ENCODE measurements at places on chromosomes 1 and 21.
A peak's percentile ranks its signal among the peaks of the same experiment; 100 is the strongest.

- DNase-seq: no peak
Observed at GRCh38 chr1:86852289-86852688, 61.6 kb downstream of the SELENOF start.

GRCh38 chr1:54565113-54565501 is 17.1 kb downstream of the ACOT11 start:
- no peak for DNase-seq

- no peak for DNase-seq
Observed at GRCh38 chr1:226695335-226695900, 43.7 kb downstream of the ITPKB start.

- DNase-seq: no peak
Observed at GRCh38 chr1:22789356-22789994, 78.8 kb downstream of the EPHB2 start.

DNA sequence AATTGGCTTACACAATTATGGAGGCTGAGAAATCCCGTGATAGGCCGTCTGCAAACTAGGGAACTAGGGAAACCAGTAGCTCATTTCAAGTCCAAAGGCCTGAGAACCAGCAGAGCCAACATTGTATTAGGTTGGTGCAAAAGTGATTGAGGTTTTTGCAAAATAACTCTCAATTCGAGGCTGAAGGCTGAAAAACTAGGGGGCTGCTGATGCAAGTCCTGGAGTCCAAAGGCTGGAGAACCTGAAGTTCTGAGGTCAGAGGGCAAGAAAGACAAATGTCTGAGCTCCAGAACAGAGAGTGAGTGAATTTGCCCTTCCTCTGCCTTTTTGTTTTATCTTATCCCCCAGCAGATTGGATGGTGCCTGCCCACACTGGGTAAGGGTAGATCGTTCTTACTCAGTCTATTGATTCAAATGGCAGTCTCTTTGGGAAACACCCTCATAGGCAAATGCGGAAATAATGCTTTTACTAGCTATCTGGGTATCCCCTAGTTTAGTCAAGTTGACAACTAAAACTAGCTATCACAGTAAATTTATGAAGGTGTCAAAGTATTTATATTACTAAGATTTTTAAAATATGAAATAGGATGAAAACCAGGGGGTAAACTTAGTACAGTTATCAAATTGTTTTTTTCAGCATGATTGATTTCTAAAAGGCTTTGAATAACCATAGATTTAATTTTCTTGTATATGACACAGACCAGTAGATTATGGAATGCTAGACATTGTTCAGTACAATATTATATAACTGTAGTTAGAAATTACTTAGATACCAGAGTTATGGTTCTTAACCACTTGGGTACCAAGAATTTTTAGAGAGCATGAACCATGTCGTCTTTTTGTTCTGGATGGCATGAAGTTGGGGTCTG is 15.4 kb downstream of the RABGAP1L start:
- no peak for DNase-seq

GRCh38 chr1:206960676-206961386 is 9.4 kb downstream of the FCAMR start:
- peak; percentile 37 for DNase-seq

- no peak for DNase-seq
Observed at GRCh38 chr1:25583519-25584370, 32.8 kb upstream of the MAN1C1 start.

DNA sequence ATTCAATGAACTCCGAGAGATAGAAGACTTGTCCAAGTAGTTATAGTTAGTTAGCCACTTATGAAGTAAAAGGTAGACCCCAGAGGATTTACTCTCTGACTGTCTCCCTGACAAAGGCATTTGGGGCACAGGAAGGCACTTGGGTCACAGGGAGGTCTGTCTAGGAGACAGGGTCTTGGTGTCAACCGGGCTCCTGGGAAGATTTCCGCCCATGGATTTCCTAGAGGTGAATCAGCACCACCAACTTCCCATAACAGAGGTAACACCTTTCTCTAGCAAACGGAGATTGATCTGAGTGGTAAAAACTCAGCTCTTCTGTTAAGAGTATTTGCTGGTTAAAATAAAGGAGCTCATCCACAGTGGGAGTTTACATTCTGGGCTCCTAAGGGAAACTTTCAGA is 16.4 kb downstream of the CCN1 start:
- no peak for DNase-seq

DNA sequence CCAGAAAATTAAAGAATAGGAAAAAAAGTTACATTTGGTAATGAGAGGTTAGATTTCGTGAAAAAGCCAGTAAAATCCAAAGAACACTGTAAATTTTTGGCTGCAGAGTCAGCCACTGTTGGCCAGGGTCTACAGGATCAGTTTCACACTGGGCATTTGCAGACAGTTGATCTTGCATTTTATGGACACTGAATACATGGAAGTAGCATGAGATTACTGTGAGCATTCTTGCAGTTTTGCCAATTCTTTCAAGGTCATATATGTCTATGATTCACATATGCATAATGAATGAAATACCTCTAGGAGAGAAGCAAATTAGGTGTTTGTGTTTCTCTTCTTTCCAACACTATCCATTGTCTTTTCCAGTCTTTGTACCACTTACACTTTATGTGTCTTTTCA is 200.8 kb upstream of the DPYD start:
- no peak for DNase-seq

GRCh38 chr1:42866549-42866948 is 20.1 kb downstream of the ZNF691 start:
- DNase-seq: no peak

GRCh38 chr1:20480951-20481617 is 4.9 kb downstream of the CAMK2N1 start:
- peak; percentile 68 for DNase-seq

DNA sequence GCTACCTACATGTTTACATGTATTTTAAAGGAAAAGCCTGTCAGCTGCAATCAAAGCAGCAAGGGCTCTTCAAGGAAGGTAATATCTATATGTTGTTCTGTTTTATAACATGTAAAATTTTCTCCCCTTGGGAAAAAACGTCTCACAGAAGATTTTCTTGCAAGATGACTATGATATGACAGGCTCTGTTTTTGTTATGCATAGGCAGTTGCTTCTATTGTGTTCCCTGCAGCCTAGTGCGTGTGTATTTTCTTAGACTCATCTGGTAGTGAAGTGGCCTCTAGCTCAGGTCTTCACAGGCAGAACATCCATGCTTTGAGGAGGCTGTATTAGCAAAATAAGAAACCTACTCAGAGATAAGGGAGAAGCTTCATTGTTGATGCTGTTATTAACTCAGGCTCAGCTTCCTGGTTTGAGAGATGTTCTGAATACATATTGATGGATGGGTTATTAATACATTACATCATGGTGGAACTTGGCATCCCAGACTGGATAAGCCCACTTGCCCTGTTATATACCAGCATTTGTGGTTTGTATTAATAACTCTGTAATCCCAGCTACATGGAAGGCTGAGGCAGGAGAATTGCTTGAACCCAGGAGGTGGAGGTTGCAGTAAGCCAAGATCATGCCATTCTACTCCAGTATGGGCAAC is 35.8 kb downstream of the LAMC1 start:
- peak; percentile 17 for DNase-seq

- DNase-seq: peak; percentile 51
Observed at GRCh38 chr1:177432897-177433296, 262.1 kb downstream of the BRINP2 start.

GRCh38 chr1:212612041-212612961 is 3.7 kb downstream of the ATF3 start:
- DNase-seq: peak; percentile 76

GRCh38 chr1:184878002-184878401 is 96.3 kb downstream of the NIBAN1 start:
- DNase-seq: peak; percentile 73

GRCh38 chr1:201142849-201143725 is 11.2 kb downstream of the TMEM9 start:
- no peak for DNase-seq

- DNase-seq: peak; percentile 91
Observed at GRCh38 chr1:62045574-62045973, 149.1 kb upstream of the L1TD1 start.

GRCh38 chr21:43925609-43926008 is 60.6 kb downstream of the AGPAT3 start:
- no peak for DNase-seq

DNA sequence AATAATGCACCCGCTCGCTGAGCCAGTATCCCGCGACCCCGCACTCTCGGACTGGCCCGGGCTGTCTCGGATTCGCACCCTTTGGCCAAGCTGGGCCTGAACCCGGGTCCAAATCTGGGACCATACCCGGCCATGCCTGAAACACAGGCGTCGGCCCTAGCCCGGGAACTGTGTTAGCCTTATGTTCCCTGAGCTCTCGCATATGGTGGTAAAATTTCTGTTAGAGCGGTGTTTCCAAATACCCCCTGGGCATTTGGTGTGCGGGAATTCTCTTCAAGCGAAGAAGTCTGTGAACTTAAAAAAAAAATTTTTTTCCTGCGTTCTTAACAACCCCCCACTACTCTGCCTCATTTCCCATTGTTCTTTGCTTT is 3.1 kb downstream of the RNF220 start:
- no peak for DNase-seq

DNA sequence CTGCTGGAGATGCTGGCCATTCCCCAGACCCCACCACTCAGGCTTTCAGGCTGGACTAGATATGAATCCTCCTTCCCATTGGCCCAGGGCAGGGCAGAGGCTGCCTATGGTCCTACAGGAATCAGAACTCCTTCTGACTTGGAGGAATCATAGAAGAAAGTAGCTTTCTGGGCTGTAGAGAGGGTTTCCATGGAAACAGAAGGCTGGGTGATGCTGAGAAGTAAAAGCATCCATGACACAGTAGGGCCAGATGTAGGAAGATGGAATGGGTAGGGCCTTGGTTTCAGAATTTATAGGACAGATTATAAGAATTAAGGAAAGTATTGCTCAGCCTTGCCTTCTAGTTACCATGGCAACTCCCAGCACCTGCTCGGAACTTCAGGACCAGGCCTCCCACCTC is 9.0 kb downstream of the NT5C1A start:
- no peak for DNase-seq

DNA sequence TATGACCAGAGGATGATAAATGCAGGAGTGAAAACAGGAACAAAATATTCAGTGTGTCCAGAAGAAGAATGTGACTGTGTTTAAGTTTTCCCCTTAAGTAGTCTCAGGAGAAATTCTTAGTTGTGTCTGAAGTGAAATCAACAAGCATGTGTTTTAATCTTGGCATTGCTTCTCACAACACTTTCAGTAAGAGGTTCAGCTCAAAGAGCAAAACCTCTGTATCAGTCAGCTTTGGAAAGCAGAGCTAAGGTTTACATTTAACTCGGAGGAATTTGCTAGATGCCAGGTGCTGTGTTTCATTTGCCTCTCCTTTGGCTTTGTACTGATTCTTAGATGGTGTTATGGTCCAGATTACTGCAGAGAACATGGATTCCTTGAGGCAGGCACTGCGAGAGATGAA is 28.6 kb downstream of the CC2D1B start:
- no peak for DNase-seq

DNA sequence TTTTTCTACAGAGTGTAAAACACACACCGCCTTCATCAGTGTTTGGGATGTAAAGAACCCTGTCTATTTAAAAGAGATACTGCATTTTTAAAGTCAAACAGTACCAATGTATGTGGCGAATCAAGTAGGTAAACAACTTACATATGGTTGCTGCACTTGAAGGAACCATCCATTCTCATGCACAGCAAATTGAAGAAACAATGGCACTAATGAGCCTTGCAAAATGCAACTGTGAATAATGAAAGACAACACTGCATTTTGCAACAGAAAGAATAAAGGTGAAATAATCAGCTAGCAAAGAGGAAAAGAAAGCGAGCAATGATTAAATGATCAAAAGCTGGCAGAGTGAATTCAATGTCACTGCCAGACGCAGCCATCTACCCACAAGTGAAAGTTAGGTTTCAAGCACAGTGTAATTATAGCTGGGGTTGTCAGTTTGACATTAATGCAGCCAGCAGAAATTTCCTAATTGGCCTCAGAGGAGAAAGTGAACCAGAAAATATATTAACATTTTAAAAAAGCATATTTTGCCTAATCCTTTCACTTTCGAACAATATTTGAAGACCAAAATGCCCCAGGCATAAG is 10.9 kb upstream of the BARHL2 start:
- DNase-seq: no peak

DNA sequence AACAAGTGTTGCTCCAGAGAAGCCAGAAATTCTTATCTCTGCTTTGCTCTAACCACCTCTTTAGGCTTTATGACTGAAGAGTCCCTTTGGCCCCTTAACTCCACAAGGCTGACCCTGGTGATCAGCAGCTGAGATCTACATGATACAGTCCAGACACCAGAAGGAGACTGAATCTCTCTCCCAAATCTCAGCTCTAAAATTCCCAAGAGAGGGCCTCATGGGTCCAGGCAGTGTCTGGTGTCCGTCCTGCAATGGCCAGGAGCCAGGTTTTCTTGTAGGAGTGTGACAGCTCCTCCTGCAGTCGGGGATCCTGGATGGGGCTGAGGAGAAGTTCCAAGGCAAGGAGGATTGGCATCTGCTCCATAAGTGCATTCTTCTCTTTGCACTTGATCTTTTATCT is 35.3 kb downstream of the L1TD1 start:
- DNase-seq: no peak

- no peak for DNase-seq
Observed at GRCh38 chr1:147039916-147040315, 101.8 kb downstream of the NBPF12 start.

DNA sequence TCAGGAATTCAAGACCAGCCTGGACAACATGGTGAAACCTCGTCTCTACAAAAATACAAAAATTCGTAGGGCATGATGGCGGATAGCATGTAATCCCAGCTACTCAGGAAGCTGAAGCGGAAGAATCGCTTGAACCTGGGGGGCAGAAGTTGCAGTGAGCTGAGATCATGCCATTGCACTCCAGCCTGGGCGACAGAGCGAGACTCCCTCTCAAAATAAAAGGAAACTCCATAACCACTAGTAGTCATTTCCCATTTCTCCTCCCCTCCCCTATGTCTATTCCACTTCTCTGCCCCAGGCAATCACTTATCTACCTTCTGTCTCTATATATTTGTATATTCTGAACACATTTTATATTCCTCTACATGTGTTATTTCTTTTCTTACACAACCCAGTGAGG is 4.0 kb upstream of the CEP350 start:
- no peak for DNase-seq

DNA sequence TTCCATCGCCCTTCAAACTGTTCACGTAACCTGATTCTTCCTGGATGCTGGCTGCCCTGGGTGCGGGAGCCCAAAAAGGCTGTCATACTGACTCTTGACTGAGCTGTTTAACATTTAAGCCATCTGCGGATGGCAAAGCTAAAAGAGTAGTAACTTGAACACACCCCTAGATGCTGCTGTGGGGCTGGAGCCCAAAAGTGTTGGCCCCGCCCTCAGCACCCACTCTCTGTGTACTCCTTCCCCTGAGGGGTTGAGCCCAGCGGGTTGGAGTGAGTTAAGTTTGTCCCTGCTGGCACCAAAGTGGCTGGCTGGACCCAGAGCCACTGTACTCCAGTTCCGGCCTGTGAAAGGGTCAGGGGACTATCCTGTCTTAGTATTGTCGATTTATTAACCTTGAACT is 640.6 kb downstream of the PTPRU start:
- no peak for DNase-seq

GRCh38 chr1:84757301-84757700 is 67.0 kb upstream of the SSX2IP start:
- no peak for DNase-seq

GRCh38 chr21:45640888-45641479 is 2.5 kb upstream of the PCBP3 start:
- DNase-seq: peak; percentile 94

- no peak for DNase-seq
Observed at GRCh38 chr1:214899908-214900460, 182.6 kb upstream of the KCNK2 start.
